Stimulated activated CD8-positive, alpha-beta memory T cell treated with anti-CD3 and anti-CD28 coated beads, Interleukin-15, amount 100 ng/mL, for 1 hour (primary cell): ENCODE measurements at places on chromosomes 6 and 20.

- DNase-seq: peak; percentile 15
Observed at GRCh38 chr6:95431637-95432228, 145.6 kb upstream of the MANEA start.

GRCh38 chr20:62360854-62361798 lies 6.0 kb downstream of the LAMA5 start:
- DNase-seq: no peak

DNA sequence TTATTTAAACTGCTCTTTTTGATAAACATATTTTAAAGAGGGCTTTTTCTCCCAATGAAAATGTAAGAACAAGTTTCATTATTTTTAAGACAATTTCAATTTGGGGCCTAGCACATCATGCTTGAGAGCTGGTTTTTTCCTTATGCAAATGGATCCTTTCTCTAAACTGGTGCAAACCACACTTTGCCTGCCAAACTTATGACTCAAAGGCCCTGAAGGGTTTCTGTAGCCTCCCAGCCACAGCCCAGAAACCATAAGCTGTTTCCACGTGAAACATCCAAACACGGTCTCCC lies 451 bp upstream of the HSF2 start:
- DNase-seq: no peak

- peak; percentile 30 for DNase-seq
Observed at GRCh38 chr6:53651205-53651763, 14.3 kb downstream of the KLHL31 start.

- DNase-seq: no peak
Observed at GRCh38 chr6:137678451-137678850, 184.3 kb upstream of the OLIG3 start.

GRCh38 chr6:136025736-136026135 lies 174.2 kb downstream of the PDE7B start:
- DNase-seq: no peak

DNA sequence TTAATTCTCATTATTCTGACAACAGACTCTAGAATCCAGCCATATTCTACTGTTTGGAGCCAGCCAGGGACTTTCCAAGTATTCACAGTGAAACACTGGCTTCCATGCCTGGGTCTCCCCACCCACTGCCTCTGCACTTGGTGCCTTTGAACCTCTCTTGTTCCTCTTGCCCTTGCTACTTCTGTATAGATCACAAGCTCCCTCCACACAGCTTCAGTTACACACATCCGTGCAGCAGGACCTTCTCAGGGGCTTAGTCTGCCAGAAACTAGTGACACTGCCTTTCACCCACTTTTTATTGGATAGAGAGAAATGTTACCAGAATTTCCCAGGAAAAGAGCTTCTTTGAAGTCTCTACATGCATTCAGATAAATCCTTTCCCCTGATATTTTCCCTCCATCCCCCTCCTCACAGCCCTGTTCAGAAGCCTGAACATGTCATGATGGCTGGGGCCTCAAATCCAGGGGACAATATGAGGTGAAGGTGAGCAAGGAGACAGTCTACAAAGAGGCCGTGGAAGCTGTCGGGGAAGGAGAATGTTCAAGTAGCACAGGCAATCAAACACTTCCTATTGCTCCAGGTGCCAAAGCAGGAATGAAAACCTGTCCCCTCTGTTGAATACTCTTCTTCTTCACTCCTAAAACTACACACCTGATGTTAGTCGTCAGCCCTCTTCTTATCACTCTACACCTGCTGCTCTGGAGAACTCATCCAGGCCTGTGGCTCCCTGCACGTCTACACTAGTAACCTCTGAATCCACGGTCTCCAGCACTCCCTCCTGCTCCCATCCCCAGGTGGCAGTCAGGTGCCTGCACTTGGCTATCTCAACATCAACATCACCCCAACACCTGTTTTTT lies 20.2 kb upstream of the HLA-DOA start:
- DNase-seq: no peak

DNA sequence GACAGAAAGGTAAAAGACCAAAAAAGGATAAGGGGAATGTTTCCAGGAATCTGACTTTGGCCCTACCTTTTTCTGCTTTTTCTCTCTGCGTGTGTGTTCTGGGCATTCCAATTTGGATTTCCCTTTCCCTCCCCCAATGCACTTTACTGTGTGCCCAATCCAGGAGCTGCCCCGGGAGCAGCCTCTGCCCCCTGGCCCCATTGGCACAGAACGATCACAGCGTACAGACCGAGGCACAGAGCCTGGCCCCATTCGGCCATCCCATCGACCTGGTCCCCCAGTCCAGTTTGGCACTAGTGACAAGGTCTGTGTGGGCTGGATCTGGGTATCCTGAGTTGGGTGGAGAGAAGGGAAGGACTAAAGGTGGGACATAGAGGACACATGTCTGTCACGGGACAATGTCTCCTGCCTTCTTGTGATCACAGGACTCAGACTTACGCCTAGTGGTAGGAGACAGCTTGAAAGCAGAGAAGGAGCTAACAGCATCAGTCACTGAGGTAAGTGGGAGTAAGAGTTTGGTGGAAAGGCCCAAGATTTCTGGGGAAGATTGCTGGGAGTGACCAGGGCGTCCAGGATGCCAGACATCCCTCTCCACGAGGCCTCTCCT lies 14.6 kb downstream of the PRRC2A start:
- DNase-seq: no peak

DNA sequence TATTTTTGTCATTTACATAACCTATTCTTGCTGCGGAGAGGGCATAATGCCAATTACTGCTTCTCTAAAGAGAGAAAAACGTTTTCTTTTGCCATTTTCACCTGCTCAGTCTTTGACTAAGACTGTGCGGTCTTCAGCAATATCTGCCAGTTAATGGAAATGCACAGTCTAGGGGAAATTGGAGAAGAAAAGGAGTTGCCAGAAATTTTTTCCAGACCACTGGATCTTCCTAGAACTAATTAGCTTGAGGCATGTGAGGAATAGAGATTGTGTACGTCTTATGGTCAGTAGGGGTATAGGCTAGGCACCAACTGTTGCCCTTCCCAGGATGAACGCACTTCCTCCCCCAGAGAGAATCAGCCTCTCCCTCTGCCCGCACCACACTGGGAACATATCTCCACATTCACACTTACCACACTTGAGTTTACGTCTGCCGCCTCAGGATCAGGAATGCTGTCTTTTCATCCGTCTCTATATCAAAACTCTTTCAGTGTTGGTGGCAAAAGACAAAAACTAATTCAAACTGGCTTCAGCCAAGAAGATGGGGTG lies 67.9 kb upstream of the E2F3 start:
- no peak for DNase-seq

DNA sequence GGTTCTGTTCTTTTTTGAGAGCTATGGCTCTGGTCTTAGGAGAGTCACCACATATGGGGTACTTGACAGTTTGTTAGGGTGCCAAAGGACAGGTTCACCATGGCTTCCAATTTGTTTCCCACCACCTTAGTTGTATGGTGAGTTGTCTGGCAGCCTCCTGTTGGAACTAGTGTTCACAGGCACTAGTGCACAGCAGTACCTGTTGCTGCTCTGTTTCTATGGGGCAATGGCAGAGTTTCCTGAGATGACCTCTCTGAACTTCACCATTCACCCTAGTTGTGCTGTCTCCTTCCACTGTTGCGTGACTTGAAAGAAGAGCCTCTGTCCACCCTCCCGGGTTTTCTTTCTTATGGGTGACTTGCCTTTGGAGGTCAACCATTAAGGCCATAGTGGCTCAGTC lies 129.1 kb downstream of the JARID2 start:
- DNase-seq: no peak

- DNase-seq: no peak
Observed at GRCh38 chr6:35725081-35725708, 11.6 kb upstream of the ARMC12 start.

DNA sequence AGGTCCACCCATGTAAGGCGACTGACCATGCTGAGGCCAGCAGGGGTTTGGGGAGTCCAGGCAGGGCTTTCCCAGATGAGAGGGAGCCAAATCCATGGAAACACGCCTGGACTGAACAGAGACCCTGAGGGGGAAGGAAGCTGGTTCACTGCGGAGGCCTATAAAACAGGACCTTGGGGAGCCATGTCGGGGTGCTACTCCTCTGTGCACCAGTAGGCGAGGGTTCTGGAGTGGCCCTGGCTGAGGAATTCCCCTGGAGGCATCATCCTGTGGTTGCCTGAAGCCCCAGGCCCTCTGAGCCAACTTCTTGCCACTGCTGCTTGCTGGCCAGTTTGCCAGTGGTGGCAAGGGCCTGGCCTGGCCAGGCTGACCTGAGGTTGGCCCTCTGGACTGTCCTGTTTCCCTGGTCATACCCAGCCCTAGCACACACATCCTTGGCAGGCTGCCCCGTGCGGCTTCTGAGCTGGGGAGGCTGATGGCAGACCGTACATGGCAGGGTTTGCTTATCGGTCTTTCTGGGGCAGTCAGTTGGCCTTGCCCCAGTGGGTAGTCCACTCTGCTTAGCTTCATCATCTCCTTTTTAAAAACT lies 2.2 kb upstream of the LRRN4 start:
- no peak for DNase-seq

- no peak for DNase-seq
Observed at GRCh38 chr6:23365732-23366131, 760.3 kb upstream of the NRSN1 start.

- no peak for DNase-seq
Observed at GRCh38 chr6:25883991-25884390, 9.9 kb upstream of the SLC17A3 start.

DNA sequence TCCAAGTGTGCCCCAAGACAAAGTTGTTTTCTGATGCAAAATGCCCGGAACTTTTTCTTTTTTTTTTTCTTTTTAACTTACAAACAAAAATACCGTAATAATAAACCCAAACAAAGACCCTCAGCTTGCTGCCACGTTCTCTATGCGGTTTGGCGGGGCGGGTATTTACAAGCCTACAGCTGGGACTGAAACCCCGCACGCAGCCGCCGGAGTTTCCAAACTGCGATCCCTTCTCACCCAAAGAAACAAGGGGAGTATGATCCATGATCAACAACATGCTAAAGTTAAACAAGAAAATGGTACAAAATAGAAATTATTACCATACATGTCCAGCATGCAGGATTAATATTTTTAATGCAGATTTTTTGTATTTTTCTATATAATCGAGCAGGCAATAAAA lies 2.1 kb downstream of the MAFB start:
- no peak for DNase-seq

- no peak for DNase-seq
Observed at GRCh38 chr20:6074145-6074561, 20.3 kb upstream of the LRRN4 start.

DNA sequence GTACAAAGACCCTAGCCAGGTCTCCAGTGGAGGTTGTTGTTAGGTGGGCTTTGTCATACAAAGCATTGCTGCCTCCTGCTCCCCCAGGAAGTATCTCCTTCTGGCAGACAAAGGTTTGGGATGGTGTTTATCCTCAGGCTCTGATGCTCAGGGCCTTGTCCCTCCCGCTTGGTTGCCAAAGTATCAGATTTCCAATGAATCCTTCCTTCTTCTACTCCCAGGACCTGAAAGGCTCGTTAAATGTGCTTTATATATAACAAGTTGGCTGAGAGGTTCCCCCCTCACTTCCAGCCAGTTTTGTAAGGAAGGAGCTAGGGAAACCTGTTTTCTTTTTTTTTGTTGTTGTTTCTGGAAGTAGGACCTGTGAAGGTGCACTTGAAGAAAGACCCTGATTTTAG lies 14.4 kb downstream of the PTK7 start:
- DNase-seq: no peak

DNA sequence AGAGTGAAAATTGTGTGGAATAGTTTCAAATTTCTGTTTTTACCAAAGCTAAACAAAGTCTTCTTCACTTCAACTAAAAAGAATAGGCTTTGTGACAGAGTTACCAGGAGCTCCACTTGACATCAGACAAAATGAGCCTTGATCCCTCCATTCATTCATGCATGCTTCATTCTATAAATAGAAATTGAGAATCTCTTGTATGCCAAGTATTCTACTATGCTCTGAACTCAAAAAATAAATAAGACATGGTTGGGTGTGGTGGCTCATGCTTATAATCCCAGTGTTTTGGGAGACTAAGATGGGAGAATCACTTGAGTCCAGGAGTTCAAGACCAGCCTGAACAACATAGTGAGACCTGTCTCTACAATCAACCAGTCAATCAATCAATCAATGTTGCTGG lies 236.6 kb upstream of the FAM83B start:
- no peak for DNase-seq

DNA sequence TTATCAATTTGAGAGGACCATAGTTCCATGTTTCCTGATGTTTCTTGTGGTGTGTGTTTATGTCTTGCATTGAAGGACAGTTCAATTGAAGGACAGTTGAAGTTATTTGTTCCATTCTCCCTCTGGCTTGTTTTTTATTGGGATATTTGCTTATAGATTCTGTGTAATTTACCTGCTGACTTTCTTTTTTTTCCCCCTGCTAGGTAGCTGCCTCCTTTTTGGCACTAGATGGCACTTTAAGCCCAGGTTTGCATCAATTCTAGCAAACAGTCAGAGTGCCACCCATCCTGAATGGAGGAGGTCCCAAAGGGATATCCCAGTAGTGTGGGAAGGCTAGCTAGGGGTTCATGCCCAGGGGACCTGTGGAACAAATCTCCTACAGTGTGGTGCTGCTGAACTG lies 78.1 kb downstream of the CFAP61 start:
- no peak for DNase-seq

- DNase-seq: no peak
Observed at GRCh38 chr6:18536591-18537055, 149.5 kb downstream of the RNF144B start.

GRCh38 chr6:132713352-132714134 lies at the start of gene VNN1:
Gene VNN1, minus strand, starts transcription at chr6:132714055. Its CDS starts 20 bp downstream, at chr6:132714035.
- DNase-seq: no peak

- DNase-seq: no peak
Observed at GRCh38 chr6:111926731-111927302, 53.6 kb upstream of the FYN start.

GRCh38 chr6:103409475-103409874 lies 1450.2 kb downstream of the HACE1 start:
- no peak for DNase-seq

- no peak for DNase-seq
Observed at GRCh38 chr6:43826730-43827129, 56.7 kb downstream of the VEGFA start.

DNA sequence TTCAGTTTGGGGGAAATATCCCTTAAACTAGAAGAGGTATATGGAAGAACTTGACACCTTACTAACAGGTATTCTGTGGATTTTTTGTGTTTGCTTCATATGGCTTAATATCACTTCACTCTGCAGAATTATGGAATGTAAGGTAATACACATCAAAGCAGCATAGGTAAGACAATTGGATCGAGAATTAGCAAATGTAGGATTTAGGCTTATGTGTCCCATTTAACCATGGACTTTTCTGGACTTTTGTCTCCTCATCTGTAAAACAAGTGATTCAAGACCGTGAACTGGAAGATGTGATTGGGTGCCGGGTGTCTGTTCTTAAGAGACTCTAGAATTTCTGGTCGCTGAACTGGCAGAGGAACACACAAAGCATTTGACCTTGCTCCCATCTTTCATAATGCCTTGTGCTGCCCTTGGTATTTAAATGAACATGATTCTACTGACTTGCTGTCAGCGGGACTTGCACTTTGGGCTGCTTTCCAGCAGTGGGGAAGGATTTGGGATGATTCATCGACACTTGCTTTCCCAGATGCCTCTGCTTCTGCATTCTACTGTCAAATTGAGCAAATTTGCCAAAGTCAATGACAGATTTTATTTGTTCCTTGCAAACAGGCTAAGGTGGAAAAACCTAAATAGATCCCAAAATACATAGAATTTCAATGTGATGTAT lies 199.8 kb downstream of the PLCB1 start:
- no peak for DNase-seq
